ENCODE measurements at places on chromosomes 13 and 19.

- no peaks in the 10 kb centered on the region for H3K27me3 ChIP-seq
- H3K36me3 ChIP-seq: peaks cover 14% of the 10 kb centered on the region
- H3K27ac ChIP-seq: no peak overlapping the region
- no peak for DNase-seq
- H3K4me1 ChIP-seq: no peaks in the 10 kb centered on the region
- no peak overlapping the region for H3K4me3 ChIP-seq
Measured at GRCh38 chr19:12085074-12085818, 20.7 kb downstream of the ZNF844 start.

DNA sequence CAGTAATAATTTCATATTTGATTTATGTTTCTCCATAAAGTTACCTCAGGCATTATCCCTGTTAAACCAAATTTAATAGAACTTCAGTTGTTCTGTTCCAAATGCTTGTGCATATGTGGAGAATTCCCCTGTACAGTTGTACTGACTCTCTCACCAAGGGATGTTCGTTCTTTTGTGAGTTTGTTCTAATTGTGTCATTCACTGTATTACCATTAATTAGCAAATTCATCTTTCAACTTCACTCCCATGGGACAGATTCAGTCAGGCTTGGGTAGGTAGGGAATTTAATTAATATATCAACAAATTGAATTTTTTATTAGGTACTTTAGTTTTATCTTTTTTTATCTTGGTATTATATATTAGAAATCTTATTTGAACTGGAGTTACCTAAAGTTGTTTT lies 265.4 kb downstream of the DCT start:
- no peaks in the 10 kb centered on the region for H3K36me3 ChIP-seq
- no peak overlapping the region for H3K27ac ChIP-seq
- DNase-seq: no peak
- peaks cover under 1% of the 10 kb centered on the region for H3K4me1 ChIP-seq

GRCh38 chr19:33677745-33678426 lies 56.1 kb downstream of the CHST8 start:
- H3K27ac ChIP-seq: no peak overlapping the region
- H3K27me3 ChIP-seq: peaks cover 4% of the 10 kb centered on the region
- H3K4me3 ChIP-seq: no peak overlapping the region
- no peaks in the 10 kb centered on the region for H3K36me3 ChIP-seq
- no peak for DNase-seq
- no peaks in the 10 kb centered on the region for H3K4me1 ChIP-seq

DNA sequence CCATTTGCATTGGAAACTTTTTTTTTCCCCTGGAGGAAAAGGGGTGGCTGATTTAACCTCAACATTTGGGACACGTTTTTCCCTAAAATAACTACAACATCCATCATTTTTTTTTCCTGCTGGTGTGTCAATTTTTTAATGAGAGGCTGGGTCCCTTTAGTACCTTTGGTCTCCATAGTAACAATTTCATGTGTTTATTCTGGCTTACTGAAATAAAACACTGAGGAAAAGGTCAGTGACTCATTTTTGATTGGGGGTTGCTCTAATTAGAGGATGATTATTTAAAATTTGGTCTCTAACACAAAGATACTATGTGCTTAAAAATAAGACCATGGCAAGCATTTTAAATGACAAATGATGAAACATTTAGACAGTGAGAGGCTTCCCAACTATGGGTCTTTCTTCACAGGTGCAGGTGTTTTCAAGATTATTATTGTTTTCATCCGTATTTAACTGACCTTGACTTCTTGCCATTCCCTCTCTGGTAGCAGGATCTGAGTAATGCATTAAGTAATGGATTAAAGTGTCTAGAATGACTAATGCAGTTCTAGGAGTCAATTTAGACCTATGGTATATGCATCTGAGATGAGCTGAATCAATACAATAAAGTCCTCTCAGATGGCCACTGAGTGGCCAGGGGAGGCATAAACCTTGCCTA lies 406.4 kb downstream of the KCNRG start:
- no peaks in the 10 kb centered on the region for H3K36me3 ChIP-seq
- no peak for DNase-seq
- H3K27me3 ChIP-seq: no peaks in the 10 kb centered on the region
- no peak overlapping the region for H3K4me3 ChIP-seq
- no peak overlapping the region for H3K27ac ChIP-seq
- H3K4me1 ChIP-seq: no peaks in the 10 kb centered on the region

- peaks cover 71% of the 10 kb centered on the region for H3K4me1 ChIP-seq
- H3K4me3 ChIP-seq: peak overlapping the region; percentile 83
- H3K36me3 ChIP-seq: no peaks in the 10 kb centered on the region
- peak; percentile 46 for DNase-seq
- H3K27me3 ChIP-seq: no peaks in the 10 kb centered on the region
- H3K27ac ChIP-seq: no peak overlapping the region
Measured at GRCh38 chr19:12779162-12779993, 4.0 kb upstream of the HOOK2 start.

DNA sequence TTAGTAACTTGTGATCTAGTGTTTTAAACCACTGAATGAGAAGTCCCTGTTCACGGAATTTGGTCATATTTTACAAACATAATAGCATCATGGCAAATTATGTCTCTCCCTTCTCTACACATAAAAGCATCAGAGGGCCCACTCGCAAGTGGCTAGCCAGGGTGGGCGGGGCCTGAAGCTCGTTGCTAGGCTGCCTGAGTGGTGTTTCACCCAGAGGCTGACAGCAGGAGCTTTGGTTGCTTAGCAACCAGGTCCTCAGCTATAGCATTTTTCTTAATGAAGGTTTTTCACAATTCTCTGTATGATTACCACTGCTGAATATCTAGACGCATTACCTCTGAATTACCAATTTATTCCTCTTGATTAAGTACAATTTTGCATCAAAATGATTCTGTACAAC lies 126.5 kb downstream of the NALCN start:
- H3K4me3 ChIP-seq: no peak overlapping the region
- no peak overlapping the region for H3K27ac ChIP-seq
- H3K27me3 ChIP-seq: no peaks in the 10 kb centered on the region
- no peak for DNase-seq

GRCh38 chr13:96223231-96223630 lies 133.3 kb downstream of the HS6ST3 start:
- H3K36me3 ChIP-seq: no peaks in the 10 kb centered on the region
- no peak overlapping the region for H3K4me3 ChIP-seq
- no peak overlapping the region for H3K27ac ChIP-seq

All from common myeloid progenitor, CD34-positive (primary cell).